Eye (tissue), 1 donor: ENCODE measurements at places on chromosomes 16 and 17.

DNA sequence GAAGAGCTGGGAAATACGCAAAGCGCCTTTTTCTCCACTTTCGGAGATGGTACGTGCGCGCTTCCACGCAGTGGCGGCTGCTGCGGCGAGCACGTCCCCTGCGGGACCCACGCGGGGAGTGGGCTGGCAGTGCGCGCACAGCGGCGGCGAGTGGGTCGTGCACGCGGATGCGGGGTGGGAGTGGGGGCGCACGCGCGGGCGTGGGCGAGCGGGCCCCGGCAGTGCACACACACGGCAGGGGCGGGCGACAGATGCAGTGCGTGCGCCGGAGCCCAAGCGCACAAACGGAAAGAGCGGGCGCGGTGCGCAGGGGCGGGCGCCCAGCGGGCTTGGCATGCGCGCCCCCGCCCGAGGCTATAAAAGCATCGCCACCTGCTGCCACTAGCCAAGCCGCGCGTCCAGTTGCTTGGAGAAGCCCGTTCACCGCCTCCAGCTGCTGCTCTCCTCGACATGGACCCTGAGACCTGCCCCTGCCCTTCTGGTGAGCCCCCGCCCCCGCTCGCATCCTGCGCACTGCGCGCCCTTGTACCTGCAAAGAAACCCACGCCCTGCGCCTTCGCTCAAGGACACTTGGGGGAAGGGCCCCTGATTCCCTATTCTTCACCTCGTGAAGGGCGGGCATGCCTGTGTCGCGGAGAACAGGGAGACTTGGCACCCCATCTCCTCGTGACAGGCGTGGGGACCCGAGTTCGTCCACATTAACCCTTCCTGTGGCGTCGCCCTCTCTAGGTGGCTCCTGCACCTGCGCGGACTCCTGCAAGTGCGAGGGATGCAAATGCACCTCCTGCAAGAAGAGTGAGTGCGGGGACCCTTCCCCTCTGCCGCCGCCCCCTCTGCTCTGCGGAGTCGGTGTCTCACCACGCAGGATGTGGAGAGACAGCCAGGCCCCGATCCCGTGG is at the start of gene MT3:
Gene MT3, plus strand, starts transcription at position 388 of the 899 bp plus-strand sequence. Its CDS starts 63 bp downstream, at position 451.
- peak; percentile 82 for DNase-seq

DNA sequence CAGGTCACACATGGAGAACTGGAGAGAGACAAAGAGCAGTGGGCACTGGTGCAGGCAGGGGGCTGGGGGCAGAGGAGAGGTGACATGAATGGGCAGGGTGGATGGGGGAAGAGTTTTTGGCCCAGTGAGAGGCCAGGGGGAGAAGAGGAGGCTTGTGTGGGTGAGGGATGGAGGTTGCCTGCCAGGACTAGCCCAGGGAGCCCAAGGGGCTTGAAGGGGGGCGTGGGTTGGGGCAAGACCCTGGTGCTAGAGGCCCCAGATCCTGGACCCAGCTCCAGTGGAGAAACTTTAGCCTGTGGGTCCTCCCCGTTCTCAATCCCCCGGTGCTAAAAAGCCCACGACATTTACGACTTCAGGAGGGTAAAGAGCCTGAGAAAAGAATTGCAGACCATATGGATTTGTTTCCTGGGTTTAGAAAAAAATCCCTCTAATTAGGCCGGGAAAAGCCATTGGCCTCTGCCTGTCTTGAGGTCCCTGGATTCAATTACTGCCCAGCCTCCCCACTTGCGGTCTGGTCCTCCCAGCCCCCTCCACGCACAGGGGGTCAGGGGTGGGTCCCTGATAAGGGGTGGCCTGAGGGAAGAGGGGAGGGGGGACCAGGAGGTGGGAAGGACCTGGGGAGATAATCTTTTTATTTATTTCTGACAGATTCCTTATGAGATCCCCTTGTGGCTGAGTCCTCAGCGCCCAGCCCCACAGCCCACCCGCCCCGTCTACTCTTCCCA is 33.0 kb downstream of the NGFR start:
- DNase-seq, result no peak

- DNase-seq, result no peak
These were observed 300.6 kb downstream of the SOX9 start for GRCh38 chr17:72421128-72422092.

- no peak for DNase-seq
These were observed 2.9 kb downstream of the E4F1 start for GRCh38 chr16:2226245-2226793.

DNA sequence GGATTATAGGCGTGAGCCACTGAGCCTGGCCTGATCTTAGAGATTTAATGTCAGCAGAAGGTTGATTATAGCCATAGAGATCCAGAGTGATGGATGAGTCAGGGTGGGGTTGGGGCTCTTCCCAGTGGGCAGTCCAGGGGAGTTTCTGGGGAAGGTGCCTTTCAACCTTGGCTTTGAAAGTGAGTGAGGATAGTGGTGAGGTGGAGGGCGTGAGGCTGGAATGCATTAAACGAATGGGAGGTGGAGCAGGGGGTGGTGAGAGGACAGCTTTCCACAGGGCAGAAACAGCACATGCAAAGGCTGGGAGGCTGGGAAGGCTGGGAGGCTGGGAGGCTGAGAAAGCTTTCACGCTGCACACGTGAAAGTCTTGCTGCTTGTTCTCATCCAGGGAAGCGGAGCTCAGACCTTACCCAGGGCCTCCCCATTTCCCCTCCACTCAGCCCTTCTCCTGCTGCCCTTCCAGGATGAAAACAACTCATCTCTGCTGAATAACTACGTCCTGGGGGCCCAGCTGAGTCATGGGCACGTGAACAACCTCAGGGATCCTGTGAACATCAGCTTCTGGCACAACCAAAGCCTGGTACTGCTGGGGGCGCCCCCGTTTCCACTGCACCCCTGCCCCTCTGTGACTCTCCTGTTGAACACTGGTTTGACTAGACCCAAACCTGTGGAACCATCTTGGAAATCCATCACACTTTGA is 22.3 kb downstream of the ADGRG5 start:
- no peak for DNase-seq

GRCh38 chr17:81336296-81336929 is 41.3 kb upstream of the SLC38A10 start:
- DNase-seq, result no peak

DNA sequence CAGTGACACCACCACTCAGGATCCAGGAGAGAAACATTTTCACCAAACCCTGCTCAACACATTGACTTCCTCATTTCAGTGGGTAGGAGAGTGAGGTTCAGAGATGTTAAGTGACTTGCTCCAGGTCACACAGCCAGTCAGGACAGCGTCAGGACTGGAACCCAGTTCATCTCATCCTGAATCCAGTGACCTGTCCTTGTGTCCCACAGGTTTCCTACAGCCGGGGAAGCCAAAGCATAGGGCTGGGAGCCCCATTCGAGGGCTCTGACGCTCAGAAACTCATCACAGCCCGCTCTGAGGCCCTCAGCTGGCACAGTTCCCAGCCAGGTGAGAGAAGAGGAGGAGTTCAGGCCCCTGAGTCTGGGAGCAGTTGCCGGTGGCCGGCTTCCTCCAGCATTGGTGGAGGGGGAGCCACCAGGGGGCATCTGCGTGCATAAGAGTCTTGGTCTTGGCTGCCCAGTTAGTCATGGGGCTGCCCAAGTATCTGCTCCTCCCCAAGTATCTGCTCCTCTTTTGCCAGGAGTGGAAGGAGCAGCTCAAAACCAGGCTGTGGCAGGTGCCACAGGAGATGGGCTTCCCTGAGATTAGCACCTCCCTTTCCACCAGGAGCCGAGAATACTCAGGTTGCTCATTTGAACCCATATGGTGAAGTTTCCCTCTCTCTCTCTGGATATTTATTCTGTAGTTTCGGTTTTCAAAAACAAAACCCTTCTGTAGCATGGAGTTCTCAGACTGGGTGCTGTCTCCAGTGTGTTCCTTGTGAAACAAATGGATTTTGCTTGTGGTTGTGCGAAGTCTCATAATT is 56.0 kb downstream of the TNFRSF13B start:
- peak; percentile 29 for DNase-seq

DNA sequence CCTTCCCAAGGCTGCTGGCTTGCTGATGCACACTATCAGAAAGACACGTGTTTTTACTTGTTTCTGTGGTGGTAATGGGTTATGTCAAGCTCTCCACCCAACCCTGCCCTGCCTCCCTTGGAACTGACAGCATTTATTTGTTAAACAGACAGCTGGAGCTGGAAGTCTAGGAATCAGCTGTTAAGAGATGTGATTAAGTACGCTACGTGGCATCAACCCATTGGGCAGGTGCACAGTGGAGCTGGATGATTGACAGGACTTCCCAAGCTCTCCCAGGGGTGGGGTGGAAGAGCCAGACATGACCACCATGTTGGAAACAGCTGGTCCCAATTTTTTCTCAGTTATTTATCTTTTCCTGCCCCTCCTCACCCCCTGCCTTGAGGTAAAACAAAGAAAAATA is 49.4 kb downstream of the ADAMTS18 start:
- peak; percentile 65 for DNase-seq

DNA sequence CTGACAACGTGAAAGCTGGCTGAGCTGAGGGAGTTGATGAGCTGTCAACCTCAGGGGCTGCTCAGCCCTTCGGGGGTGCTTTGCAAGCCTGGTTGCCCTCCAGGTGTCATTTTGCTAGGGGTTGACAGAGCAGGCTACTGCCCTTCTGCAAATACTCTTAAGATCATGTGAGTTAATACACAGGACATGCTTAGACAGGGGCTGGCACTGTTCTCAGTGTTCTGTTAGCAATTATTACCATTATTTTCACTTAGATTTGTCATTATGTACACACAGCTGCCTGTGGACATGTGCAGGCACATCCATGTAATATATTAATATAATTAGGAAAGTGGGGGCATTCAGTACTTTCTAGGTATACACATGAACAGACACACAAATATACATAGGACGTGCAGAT is 554.3 kb upstream of the HSBP1 start:
- DNase-seq, result no peak

DNA sequence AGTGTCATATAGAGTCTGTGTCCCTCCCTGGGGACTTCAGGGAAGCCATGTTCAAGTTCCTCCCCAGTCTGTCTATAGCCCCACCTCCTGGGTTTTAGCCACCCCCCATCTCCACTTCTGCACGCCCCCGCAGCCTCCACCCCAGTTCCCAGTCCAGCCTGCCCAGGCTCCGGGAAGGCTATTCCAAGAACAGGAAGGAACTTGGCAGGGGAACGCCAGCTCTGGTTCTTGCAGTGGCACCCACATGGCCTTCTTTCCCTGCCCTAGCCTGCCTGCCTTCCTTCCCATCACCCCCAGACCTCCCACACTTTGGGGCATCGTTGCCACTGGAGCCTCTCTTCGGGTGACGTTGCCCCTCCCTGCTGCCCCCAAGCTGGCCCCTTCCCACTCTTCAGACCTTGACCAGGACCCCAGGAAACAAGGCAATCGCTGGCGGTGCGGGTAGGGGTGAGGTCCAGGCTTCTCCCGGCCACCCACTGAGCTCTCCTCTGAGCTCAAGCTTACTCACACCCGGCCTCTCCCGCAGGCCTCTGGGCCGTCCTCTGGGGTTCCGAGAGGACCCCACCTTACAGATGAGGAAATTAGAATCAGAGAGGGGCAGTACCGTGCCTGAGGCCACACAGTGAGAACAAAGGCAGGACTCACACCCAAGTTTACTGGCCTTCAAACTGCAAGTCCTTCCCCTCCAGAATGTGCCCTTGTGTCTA is 9.2 kb upstream of the CES4A start:
- DNase-seq, result no peak
